Urothelium cell line (cell line): ENCODE measurements at places on chromosomes 5 and 9.

DNA sequence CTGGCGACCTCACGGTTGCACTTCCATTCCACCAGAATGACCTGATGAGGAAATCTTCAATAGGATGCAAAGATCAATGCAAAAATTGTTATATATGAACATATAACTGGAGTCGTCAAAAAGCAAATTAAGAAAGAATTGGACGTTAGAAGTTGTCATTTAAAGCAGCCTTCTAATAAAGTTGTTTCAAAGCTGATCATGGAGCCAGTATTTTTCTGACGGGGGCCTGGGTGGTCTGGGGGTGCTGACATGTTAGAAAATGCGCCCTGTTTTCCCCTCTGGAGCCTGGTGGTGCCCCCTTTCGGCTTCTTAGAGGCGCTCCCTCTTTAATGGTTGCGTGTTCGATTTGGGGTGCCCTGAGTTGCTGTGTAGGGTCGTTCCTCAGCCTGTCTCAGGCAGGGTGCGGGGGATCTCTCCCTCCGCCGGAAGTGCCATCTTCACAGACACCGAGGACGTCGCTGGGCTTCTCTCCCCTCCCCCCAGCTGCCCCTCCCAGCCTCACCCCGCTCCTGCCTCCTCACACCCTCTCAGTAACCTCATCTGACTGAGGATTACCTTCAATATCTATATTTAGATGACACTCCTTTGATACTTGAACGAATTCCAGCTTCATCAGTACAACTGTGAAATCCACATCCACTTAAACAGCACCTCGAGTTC is 18.3 kb downstream of the PTGES2 start:
- DNase-seq, result no peak

GRCh38 chr5:137344723-137345322 is 154.3 kb downstream of the SPOCK1 start:
- DNase-seq, result peak; percentile 10

- DNase-seq, result no peak
Measured at GRCh38 chr9:136714096-136714892, 1.9 kb downstream of the DIPK1B start.

GRCh38 chr9:96071076-96071814 is 195.8 kb downstream of the ERCC6L2 start:
- DNase-seq, result no peak

DNA sequence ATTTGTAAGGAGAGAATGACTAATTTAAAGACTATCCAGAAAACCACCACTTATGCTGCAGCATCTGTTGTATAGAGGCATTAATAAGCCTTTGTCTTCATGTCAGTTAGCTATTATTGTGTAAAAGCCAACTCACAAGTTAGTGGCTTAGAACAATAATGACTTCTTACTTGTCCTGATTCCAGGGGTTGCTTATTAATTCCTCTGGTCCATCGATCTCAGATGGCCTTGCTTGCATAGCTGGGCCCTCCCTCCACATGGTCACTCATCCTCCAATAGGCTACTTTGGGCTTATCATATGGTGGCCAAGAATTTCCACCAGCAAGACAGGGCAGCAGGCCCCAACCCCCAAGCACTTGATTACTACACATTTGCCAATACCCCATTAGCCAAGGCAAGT is 44.5 kb upstream of the STK32A start:
- DNase-seq, result no peak

DNA sequence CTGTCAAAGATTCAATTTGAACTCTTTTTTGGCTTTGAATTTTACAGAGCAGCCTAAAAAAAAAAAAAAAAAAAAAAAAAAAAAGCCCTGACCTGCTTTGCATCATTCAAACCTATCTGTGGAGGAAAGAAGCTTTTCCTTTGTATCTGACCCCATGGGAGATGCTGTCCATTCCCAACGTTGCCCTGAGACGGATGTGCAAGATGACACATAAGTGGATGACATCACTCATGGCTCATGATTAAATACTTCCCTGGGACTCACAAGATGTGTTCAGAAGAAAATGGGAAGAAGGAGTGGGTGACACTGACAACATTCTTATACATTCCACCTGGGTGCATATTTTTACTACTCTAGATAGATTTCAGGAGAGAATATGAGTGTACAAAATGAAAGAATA is 245.7 kb upstream of the ELAVL2 start:
- peak; percentile 18 for DNase-seq

- DNase-seq, result no peak
Measured at GRCh38 chr5:151454166-151454565, 6.8 kb downstream of the SLC36A1 start.

- no peak for DNase-seq
Measured at GRCh38 chr5:76277736-76278135, 125.3 kb upstream of the IQGAP2 start.

DNA sequence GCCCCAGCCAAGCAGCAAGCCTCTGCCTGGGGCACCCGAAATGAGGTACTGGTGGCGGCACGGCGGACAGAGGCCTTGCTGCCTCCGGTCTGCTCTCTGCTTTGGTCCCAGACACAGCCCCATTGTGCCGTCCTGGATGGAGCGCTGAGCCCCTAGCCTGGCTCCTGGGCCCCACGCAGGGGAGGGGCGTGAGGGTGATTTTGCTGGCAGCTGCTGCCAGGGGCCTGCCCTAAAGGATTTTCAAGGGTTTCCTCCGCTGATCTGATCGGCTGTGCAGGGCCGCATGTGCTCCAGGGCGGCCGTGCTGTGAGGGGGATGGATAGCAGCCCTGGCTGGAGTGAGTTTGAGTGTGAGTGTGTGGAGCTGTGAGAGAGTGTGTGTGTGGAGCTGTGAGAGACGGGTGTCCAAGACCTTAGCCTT is 1.3 kb downstream of the GPSM1 start:
- DNase-seq, result peak; percentile 36

DNA sequence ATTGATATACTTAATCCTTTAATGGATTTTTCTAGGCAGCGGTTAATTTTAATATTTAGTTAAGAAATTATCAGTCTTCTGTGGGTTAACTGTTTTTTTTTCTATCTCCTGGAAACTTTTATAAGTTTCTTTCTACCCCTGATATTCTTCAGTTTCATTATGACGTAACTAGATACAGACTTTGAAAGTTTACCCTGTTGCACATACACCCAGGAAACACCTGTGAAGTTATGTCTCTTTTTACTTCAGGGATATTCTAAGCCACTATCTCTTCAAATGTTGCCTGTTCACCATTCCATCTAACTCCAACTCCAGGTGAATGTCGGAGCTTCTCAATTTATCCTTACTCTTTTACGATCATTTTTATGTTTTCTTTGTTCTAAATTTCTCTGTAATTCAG is 329.0 kb downstream of the ICE1 start:
- no peak for DNase-seq

DNA sequence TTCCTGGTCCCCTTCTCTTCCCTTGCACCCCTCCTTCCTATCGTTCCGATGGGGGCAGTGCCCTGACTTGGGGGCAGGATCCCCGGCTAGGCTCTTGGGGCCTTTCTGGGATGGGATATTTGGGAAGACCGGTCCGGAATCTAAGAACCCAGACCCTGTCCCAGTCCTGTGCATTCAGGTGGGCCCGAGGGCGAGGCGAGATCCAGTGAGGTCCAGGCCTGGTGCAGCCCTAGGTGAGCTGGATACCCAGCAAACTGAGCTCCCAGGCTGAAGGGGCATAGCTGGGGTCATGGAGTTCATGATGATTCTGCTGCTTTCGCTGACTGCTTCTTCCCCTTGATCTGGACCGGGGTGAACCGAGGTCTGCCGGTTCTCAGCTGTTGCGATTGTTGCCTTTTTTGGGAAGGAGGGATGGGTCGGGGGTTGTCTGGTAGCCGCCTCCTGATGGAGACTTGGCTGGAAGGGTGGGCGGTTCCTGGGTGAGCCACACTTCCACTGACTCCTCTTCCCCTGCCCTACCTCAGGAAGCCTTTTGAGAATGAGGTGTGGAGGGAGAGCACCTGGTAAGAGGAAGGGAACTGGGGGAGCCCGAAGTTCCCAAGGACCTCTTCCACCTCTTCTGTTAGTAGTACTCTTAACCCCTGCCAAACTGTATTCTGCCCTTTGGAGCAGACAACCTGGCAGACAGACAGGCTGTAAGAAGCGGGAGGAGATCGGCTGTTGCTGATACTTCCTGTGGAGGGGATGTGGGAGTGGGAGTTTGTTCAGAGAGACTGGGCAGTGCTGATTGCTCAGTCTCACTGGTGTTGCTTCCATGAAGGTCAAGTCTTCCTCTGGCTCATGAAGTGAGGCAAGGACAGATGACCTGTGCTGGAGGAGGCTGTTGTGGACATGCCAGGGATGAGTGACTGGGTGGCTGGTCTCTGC is 1.0 kb downstream of the LRRC8A start:
- DNase-seq, result no peak

- DNase-seq, result no peak
Measured at GRCh38 chr5:168162464-168162863, 129.0 kb upstream of the WWC1 start.

DNA sequence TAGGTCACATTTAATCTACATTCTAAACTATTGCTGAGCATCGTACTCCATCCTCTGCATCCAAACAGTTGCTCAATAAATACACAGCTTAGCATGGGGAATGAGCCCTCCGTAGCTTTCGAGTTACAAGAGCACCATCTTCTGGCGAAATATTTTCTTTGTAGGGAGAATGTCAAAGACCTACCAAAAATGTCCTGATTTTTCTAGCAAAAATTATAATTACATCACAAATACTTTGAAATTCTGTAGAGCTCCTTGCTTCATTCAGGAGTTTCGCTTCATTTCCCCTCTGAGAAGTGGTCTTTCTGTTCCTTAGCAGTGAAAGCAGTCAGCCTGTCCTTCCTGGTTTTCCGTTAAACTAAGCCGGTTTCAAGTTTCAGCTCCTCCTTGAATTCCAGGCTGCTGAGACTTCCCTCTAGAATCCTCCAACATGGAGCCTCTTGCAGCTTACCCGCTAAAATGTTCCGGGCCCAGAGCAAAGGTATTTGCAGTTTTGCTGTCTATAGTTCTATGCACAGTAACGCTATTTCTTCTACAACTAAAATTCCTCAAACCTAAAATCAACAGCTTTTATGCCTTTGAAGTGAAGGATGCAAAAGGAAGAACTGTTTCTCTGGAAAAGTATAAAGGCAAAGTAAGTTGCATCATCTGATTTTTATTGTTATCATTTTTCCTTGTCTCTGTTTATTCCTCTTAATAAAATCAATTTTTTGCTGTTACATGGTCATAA is at the start of gene GPX8:
Gene GPX8 (plus strand): TSS at position 409 of the 730 bp plus-strand sequence. CDS start 22 bp downstream, at position 431.
- DNase-seq, result peak; percentile 72

DNA sequence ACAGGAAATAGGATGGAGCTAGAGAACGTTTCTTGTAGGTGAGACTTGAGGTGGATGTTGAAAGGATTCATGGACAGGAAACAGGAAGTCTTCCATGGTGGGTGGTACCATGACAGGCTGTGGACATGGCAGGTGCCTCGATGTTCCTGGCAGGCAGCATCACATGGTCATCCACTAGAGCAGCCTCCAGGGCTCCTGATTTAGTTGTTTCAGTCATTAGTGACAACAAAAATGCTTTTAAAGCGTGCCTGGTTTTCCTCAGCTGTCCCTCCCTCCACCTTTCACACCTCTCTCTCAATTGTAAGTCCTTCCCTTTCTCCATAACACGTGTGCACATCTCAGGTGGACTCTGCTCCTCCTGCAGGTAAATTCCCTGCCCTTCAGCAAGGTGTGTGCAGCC is 25.2 kb upstream of the ASPN start:
- DNase-seq, result no peak

DNA sequence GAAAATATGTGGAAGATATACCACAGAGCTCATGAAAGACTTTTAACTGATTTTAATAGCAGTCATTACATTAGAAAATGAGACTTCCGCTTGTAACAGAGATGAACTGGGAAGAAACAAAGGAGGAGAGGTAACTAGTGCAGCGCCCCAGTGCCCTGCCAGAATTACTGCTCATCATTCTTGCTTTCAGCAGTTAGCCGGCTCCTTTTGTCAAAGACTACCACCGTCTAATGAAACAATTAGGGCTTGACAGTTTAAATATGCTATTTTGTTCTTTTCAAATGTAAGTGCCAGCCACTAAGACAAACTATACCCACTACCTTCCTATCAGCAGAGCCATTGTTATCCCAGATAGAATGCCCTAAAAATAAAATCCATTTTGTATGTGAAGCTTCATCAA is 328.4 kb downstream of the EFNA5 start:
- no peak for DNase-seq
